Stimulated activated naive CD8-positive, alpha-beta T cell treated with anti-CD3 and anti-CD28 coated beads, Interleukin-15, amount 100 ng/mL, for 72 hours (primary cell): ENCODE measurements at places on chromosomes 16 and 17.

DNA sequence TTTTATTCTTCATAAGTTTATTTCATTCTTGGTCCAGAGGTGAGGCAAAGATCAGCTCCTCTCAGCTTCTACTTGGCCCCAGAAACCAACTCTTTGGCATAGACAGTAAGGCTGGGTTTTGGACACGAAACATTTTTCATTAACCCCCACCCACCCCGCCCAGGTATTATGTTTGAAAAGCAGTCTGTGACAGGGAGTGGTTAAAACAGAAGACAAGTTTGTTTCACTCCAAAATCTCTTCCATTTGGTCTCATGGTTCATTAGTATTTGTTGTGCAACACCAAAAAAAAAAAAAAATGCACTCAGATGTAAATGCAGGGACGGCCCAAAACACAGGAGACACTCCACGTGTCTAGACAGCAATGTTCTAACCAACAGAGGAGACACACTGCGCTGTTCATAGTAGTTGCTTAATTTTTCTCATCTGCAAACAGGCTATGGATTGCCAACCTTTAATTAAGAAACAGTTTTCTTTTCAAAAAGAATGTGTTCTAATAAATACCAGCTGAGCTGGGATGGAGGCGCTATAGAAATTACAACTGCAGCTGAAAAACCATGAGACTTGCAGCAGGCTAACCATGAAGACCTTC, 39.8 kb upstream of the MMP2 start:
- no peak for DNase-seq

GRCh38 chr16:87077750-87078127, 239.5 kb downstream of the C16orf95 start:
- DNase-seq = no peak

- DNase-seq = no peak
These were observed 55.2 kb upstream of the FOXF1 start for GRCh38 chr16:86455116-86455515.

GRCh38 chr17:38706505-38707216, 1.6 kb downstream of the MLLT6 start:
- no peak for DNase-seq

- peak; percentile 22 for DNase-seq
These were observed 15.0 kb downstream of the GNA13 start for GRCh38 chr17:65041518-65041917.

- no peak for DNase-seq
These were observed 605 bp downstream of the NLRP1 start for GRCh38 chr17:5583426-5584382.

- peak; percentile 45 for DNase-seq
These were observed 381.6 kb upstream of the ASIC2 start for GRCh38 chr17:33674685-33675084.

DNA sequence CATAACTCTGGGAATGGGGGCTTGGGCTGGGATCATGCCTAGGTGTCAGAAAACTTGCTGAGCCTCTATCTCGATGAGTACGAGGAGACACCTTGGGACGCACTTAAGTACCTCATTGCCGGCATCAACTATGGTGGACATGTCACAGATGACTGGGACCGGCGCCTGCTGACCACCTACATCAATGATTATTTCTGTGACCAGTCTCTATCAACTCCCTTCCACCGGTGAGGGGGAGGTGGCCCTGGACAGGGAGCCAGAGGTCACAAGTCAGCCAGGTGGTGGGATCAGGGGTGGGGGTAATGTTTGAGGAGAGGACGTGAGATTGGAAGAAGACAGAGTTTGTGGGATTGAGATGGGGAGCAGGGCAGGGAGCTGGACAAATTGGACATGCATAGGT, 3.4 kb upstream of the KDM6B start:
- no peak for DNase-seq
